ENCODE measurements at places on chromosomes 2 and 18.

DNA sequence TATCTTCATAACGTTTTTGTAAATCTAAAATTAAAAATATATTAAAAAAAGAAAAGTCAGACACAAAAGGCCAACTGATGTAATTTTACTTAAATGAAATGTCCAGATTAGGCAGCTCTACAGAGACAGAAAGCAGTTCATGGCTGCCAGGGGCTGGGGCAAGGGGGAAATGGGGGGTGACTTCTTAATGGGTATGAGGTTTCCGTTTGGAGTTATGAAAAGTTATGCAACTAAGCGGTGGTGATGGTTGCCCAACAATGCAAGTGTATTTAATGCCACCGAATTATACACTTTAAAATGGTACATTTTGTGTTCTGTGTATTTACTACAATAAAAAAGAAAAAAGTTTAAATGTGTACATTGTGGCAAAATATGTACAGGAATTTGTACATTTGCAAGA, 70.2 kb upstream of the TEX51 start:
- no peak for DNase-seq

GRCh38 chr2:14616342-14616741, 16.2 kb upstream of the LRATD1 start:
- no peak for DNase-seq

DNA sequence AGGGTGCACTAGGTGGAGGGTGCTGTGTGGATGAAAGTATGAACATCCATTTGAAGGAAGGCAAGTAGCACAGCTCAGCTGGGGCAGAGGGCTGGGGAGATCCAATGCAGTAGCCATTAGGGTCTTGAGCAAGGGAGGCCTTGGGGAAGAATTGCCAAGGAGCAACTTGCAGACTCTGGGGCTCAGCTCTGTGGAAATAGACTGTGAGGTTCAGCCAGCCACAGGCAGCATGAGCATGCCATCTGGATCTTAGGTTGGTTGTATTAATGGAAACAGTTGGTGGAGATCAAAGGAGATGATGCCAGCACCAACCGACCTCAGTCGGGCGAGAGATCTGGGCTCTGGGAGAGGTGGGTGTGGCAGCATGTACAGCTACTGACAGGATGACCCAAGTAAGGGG, 5.6 kb downstream of the ZAP70 start:
- DNase-seq = no peak

GRCh38 chr2:175890636-175891242, 111.3 kb downstream of the LNPK start:
- DNase-seq = no peak

- no peak for DNase-seq
Measured at GRCh38 chr2:7774481-7774880, 857.3 kb downstream of the RNF144A start.

DNA sequence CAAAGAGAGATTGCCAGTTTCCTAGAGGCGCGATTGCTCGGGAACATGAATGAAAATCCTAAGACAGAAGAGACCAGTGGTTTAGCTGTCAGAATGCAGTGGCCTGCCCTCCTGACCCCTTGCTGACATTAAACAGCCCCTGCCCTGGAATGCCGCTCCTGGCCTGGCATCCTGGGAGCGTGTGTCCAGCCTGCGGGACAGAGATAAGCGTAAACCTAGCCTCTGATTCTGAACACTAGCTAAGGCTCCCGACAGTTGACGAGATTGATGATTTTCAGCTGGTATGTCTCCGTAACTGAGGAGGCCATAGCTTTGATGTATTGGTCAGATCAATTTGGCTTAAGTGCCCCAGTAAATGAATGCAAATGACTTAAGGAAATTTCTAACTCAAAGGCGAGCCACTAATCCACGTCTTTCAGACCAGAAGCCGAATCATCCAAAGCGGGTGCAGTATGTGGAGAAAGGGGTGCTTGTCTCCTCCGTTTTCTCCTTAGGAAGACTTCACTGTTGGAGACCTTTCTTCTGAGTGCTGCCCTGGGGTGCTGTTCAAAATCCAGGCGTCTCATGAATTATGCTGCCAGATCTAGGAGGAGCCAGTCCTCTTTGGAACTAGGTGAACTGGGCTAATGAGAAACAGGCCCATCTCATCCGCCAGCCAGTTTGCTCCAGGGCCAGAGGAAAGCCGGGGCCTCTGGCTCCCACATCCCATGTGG, 142.5 kb upstream of the L3MBTL4 start:
- no peak for DNase-seq

- DNase-seq = no peak
Measured at GRCh38 chr2:239034561-239035341, 186.9 kb downstream of the TWIST2 start.

DNA sequence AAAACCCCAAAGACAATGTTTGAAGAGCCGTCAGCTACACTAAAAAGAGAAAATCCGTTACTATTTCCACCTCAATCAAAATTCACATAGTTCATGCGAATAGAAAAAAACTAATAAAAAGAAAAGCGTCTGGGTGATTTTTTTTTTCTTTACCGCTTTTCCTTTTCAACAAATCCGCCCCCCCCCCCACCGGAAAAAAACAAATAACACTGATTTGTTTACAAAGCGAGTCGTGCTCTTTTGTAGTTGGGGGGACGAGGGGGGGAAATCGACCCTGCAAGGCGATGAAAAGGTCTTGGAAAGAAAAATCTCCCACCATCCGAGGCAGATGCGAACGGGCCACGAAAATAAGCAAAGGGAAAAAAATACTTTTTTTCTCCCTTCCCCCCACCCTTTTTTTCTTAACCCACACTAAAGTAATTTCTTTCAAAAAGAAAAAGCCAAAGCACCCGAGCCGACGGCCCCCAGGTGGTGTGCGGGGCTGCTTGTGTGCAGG, 638 bp downstream of the ZNF521 start:
- DNase-seq = no peak

DNA sequence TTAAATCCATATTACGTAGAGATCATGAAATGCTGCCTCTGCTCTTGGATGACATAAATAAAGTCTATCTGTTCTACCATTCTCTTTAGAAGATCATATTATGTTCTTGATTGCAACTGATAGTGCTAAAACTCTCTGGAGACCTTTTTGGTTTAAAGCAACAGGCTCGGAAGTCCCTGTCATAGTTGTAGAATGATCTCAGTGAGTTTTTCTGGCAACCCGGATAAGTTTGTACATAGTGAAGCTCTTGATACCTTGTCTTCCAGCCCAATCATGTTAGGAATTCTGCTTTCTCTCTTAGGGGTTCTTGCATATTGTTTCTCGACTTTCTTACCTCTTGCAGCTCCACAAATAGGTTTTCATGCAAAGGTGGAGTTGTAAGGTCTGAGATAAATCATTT, 156.1 kb downstream of the TTC27 start:
- DNase-seq = no peak

DNA sequence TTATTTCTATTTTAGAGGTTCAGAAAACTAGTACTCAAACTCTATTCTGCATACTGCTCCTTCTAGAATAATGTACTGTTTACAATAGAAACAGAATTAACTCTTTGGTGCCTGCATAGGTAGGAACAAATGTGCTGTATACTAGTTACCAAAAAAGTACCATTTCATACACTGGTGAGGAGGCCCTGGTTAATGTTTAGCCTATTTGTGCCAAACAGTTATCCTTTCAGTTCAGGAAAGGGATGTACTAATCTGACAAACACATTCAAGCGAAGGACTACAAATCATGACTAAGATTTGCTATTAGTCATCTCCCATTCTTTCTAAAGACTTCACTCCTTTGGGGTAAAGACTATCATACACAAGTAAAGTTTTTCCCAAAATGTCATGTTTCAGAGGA, 47.4 kb downstream of the EXOC6B start:
- DNase-seq = no peak

DNA sequence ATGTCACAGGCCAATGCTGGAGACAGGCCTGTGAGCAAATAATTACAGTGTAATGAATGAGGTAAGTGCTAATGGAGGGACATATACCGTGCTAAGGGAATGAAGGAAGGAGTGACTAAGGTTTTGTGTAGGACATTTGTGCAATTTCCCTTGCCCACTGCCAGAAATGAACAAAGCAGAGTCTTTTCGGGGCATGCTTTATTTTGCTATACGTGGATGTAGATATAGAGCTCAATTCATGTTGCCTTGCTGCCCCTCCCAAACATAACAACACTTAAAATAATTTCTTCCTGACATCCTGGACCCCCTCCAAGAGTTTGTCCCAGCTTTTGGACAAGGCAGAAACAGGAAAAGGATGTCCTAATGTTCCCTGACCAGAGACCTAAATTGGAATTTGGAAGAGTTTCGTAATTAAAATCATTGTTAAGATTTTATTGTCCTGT, 23.7 kb upstream of the CD28 start:
- no peak for DNase-seq

GRCh38 chr2:8986327-8986976, 17.0 kb downstream of the MBOAT2 start:
- no peak for DNase-seq

DNA sequence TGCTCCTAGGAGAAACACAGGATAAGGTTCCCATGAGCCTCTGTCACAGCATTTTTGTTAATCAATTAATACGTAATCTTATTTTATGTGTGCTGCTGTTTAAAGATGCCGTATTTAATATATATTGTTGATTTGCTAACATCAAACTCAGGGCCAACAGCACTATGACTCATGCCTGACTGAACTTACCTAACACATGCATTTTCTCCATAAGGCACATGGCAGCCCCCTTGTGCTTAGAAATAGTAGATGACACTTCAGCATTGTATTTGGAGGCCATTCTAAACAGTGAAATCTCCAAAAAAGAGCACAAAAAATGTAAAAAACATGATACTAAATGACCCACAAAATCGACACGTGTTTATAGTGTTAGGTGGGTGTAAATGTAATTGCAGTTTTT, 314.8 kb downstream of the MYCN start:
- no peak for DNase-seq

- no peak for DNase-seq
Measured at GRCh38 chr18:28108814-28109213, 68.1 kb downstream of the CDH2 start.

DNA sequence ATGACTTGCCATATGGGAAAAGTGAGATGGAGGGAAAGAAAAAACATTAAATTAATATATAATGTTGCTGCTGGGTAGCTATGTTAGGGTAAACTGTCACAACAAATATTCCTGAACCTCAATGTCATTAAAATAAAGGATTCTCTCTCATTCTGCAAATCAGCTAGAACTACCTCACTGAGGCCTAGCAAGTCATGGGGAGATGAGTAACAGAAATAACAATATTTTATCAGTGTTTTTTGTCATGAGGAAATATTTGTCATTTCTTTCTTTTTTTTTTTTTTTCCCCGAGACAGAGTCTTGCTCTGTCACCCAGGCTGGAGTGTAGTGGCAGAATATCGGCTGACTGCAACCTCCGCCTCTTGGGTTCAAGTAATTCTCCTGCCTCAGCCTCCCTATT, 1282.3 kb upstream of the NRXN1 start:
- DNase-seq = no peak

DNA sequence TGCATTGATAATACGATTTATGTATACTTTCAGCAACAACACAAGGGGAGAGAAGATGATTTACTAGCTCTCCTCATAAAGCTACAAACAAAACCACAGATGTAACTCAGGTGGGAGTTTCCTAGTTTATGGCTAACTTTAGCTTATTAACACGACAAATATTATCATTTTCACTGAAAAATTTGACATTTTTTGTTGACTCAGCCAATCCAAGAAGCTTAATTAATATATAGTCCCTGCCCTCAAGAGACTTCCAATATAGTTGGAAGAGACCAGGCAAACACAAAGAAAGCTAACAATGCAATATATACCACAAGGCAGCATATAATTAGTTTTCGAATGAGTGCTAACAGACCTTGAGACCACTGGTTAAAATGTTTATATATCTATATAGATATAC, 775 bp downstream of the WDR12 start:
- no peak for DNase-seq

GRCh38 chr2:98157557-98157956, 70.6 kb downstream of the VWA3B start:
- DNase-seq = no peak

- no peak for DNase-seq
Measured at GRCh38 chr2:205176546-205176945, 505.8 kb upstream of the NRP2 start.

- no peak for DNase-seq
Measured at GRCh38 chr2:113851640-113852039, 38.2 kb upstream of the ACTR3 start.

DNA sequence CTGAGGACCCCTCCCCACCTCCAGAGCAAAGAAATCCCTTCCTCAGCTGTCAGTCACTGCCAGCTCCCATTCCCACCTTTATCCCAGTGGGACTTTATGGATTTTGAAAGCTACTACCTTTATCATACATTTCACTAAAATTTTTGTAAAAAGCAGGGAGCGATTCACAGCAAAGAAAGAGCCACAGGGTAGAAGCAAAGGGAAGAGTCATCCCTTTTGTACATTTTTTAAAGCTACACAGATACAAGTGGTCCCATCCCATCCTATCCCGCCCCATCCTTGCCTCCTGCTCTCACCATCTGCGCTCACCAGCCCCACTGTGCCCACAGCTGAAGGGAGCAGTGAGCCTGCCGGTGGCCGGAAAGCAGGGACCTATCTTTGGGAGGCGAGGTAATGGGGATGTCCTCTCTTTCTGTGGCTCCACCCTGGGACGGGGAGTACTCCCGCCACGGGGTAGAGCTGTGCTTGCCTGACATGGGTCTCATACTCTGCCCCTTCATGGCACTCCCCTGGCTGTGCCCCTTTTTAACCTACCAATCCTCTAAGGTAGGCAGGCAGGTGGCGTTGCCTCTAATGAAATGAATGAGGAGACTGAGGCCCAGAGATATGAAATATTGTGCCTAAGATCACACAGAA, 13.2 kb downstream of the SH2D6 start:
- DNase-seq = no peak

DNA sequence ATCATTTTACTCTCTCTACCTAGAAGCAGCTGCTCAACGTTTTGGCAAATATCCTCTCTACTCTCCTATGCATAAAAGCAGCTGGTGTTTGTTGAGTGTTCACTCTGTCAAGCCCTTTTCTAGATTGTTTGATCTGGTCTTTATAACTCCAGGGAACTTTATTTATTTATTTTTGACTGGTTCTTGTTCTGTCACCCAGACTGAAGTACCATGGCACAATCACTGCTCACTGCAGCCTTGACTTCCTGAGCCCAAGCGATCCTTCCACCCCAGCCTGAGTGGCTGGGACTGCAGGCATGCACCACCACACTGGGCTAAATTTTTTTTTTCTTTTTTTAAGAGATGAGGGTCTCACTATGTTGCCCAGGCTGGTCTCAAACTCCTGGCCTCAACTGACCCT, 12.7 kb downstream of the CATIP start:
- DNase-seq = no peak

GRCh38 chr2:85796341-85797262, 42.8 kb downstream of the ATOH8 start:
- no peak for DNase-seq

- DNase-seq = no peak
Measured at GRCh38 chr18:62632788-62633455, 82.4 kb upstream of the PHLPP1 start.

DNA sequence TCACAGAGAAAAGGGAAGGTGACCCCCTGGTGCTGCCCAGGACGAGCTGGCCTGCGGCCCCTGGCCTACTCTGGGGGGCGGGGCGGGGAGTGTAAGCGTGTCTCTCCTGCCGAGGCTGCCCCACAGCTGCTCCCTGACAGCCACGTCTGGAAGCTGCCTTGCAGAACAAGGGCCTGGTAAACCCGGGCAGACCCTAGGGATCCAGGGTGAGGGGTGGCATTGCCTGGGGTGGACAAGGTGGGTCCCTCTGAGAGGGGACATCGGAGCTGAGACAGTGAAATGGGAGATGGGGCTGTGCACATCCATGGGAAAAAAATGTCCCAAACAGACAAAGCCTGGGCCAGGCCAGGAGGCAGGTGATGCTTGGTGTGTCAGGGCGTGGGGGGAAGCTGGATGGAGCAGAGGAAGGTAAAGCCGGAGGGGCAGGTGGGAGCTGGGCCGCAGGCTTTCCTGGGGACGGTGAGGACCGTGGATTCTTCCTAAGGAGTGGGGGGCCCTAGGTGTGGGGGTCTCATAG, 66.0 kb upstream of the HDAC4 start:
- DNase-seq = no peak

All from HuH-7 (cell line).